Activated CD8-positive, alpha-beta memory T cell treated with anti-CD3 and anti-CD28 coated beads for 24 hours (primary cell): ENCODE measurements at places on chromosomes 11 and 22.

DNA sequence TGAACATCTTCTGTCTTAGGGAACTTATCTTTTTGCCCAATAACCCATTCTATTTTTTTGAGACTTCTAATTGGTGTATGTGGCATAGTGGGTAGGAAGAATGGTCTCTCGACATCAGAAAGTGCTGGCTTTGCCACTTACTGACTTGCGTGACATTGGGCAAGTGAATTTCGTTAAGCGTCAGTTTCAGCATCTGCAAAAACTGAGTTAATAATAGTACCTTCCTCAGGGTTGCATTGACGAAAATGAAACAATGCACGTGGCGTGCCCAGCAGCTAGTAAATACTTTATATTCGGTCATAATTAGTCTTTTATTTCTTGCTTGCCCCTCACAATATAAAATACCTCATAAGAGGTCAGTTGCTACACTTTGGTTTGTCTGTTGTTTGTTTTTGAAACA is 12.5 kb upstream of the GRIK4 start:
- no peak for DNase-seq

- peak; percentile 83 for DNase-seq
These were observed 657 bp upstream of the MAPK8IP2 start for GRCh38 chr22:50599816-50600455.

DNA sequence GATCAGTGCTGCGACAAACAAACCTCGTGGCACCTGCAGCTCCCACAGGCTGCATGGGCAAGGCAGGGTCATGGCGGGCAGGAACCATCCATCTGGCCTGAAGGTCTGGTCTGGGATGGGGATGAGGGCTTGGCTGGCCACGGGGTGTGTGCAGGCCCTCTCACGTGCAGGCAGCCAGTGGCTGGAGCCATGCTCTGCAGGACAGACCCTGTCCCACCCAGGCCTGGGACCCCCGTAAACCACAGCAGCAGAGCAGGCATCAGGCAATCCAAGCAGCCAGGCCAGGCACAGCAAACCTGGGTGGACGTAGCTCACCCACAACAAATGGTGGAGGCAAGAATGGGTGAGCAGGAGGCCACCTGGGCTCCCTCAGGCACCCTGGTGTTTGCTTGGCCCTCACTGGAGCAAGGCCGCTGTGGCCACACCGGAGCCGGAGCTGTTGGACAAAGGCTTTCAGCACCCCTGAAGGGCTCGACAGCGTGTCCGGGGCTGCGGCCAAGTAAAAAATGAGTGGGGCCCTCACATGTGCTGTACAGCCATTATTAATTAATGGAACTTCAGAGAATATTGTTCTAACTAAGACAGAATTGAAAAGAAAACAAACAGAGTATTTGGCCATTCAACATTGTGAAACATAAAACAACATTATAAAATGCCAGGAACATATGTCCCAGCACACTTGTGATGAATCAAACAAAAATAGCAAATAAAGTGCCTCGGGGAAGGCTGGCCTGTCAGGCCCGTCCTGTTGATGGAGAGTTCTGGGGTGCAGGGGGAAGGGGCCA is 24.0 kb upstream of the GNB1L start:
- no peak for DNase-seq

DNA sequence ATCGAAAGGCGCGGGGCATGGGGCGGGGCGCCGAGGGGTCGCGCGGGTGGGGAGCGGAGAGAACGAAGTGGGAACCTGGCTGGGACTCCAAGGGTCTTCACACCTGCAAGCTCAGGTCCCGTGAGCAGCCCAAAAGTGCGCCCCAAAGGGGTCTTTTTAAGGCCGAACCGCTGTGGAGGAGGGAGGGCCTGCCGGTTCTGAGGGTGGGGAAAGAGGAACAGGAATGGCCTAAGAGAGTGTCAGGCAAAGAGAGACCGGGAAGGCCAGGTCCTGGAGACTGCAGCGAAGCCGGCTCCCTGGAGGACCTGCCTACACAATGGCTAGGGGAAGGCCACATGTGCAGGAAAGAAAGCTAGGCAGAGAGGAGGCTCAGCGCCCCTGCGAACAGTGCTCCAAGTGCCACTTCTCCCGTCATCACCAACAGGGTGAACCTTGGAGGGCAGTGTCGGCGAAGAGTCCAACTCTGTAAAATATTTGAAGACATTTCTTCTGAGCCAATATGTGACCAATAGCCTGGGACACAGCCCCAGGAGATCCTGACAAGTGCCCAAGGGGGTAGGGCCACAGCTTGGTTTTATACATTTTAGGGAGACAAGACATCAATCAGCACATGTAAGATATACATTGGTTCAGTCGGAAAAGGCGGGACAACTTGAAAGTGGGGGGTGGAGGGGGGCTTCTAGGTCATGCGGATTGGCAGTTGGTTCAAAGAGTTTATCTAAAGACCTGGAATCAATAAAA is 710 bp upstream of the DGCR2 start:
- no peak for DNase-seq

DNA sequence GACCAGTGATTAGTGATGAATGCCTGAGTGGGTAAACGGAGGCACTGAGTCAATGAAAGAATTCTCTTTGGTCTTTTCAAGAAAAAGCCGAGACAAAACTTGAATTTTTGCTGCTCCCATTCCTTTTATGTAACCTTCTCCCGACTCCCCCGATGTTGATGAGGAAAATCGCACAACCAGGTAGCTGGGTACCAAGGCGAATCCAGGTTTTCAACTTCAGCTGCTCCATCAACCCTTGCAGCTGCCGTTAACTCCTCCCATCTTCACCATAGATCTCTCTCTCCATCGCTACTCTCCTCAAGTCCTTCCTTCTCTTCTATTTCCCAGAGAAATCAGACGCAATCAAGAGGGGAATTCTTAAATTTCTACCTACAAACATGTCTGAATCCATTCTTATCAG is 611 bp upstream of the USP2 start:
- DNase-seq = peak; percentile 57

DNA sequence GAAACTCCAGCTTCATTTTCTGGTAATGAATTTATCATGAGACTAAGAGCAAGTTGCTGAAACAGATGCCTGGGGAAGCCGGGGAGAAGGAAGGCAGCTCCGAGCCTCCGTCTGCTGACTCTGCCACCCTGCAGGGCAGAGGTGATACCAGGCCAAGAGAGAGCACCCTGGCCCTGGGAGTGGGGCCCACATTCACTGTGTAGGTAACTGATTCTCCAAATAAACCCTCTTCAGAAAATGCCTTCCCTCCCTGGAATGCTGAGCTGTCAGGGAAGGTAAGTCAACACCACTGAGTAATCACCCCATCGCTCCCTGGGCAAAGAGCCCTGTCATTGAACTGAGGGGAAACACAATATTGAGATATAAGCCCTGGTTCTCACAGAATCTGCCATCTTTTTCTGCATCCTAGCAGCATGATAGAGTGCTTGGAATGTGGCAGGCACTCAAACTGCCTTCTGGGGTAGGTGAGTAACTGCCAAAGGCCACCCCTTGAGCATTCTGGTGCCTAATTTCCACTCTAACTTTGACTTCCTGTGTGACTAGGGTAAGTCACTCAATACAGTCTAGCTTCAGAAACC is 147.6 kb downstream of the SPATA19 start:
- no peak for DNase-seq

DNA sequence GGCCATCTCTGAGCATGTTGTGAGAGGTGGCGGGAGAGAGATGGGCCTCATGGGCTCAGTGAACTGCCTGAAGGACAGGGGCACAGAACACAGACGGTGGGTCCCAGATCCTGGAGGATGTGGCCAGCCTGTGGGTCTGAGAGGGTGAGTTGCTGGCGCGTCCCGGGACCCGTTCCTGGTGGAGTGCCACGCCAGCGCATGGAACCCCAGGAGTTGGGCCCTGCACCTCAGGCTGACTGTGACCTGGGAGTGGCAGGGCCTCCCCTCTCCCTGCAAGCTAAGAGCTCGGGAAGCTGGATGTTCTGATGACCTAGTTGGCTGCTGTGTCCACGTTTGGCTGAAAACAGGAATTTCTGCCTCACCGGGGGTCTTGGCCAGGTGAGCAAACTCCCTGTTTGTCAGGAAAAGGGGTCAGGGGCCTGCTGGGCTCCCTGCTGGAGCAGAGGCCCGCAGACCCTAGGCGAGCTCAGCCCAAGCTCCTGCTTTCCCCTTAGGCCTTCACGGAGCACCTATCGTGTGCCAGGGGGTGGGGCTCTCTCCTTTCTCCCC is 15.0 kb downstream of the LRRC32 start:
- DNase-seq = no peak

DNA sequence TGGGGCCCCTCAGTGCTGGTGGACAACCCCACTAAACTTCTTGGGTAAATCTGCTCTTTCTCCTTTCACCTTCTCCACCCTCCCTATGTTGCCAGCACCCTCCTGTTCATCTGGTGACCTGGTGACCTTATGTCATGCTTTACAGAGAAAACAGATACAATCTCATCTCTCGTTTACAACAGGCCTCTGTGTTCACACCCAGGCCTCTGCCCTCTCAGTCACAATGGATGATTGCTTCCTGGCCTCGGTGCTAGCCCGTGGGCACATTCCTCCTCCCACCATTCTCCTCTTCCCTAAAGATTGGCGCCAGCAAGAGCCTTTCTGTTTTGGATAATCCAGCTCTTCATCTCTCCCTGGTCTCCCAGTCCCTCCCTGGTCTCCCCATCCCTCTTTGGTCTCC is 12.3 kb upstream of the PNPLA3 start:
- DNase-seq = no peak

DNA sequence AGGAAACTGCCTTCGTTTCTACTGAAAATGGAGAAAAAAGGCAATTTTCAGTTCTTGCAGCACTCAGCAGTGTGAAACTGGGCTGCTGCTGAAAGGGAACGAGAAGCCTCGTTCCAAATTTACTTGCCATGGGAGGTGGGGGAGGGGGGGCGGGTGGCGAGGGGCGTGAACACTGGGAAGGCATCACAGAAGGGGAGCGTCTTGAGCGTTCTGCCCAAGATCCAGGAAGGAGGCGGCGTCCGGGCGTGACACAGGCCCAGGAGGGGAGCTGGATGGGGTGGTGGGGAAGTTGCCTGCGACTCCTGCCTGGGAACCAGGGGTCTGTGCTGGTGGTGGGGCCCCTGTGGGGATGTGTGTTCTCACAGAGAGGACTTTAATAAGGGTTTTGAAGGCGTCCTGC is 213.5 kb downstream of the CTTN start:
- no peak for DNase-seq

GRCh38 chr22:33018232-33018864 is 39.8 kb downstream of the SYN3 start:
- DNase-seq = peak; percentile 68

DNA sequence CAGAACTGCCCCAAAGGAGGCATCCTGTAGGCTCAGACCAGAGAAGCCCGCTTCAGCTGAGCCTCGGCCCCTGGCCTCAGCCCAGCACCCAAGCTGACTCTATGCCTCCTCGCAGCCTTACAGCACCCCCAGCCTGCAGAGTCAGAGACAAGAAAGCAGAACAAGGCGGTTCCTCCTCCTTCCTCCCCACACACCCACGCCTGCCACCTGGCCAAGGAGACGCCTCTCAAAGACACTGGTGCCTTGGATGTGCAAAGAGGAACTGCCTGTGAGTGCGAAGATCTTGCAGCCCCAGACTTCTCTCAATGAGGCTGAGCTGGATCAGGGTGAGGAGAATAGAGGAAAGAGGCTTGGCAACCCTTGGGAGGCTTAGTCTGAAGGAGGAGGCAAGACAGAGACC is 60.2 kb downstream of the PDE2A start:
- no peak for DNase-seq

GRCh38 chr22:22421392-22421791 is 87.2 kb downstream of the ZNF280B start:
- no peak for DNase-seq

GRCh38 chr22:26777156-26777801 is 119.9 kb downstream of the MIAT start:
- no peak for DNase-seq

GRCh38 chr11:119885067-119885466 is 156.1 kb upstream of the NECTIN1 start:
- no peak for DNase-seq

DNA sequence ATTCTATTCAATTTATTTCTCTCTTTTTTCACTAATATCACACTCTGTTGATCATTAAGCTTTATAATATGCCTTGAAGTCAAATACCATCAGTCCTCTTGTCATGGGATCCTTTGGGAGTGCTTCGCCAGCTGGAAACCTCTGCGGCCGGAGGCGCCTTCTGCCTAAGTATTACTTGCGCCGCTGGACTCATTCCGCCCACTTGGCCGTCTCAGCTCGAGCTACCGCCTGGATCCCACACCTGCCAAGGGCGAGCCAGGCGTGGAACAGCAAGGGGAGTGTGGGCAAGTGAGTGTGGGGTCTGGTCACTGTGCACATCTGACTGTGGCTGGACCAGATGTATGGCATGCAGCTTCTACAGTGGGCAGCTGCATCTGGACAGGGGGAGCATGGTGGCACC is 9.1 kb upstream of the MAP6 start:
- no peak for DNase-seq

- no peak for DNase-seq
These were observed 23.7 kb upstream of the CCND1 start for GRCh38 chr11:69617220-69617619.

DNA sequence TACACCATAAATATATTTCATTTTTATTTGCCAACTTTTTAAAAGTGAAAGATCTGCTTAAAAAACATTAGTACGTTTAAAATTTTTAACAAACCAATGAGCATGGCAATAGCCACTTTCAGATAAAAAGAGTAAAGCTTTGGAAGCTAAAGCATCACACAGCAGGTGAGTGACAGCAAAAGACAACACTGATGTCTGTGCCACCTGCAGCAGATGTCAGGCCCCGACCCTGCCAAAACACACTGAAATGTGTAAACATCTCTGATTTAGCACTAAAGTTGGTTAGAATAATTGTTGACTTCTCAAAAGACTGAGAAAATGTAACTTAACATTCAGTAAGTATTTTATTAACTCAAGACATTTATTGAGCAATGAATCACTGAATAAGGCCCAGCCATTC is 232.9 kb downstream of the DLG2 start:
- DNase-seq = no peak

DNA sequence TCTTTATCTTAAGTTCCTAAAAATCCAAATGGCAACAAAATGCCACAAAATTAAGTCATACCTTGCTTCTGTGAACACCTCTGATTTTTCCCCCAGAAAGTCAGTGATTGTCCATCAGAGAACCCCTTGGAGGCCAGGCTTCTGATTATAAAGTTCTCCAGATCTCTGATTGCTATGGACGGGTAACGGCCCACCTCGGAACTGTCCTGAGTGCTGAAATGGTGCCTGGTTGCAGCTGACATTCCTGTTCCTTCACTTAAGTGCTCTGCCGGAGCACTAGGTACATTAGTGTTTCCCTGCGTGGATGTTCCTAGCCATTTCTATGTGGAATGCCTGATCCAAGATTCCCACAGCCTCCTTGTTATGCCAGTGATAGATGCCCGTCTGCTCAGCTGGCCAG is 85.0 kb downstream of the CHST1 start:
- no peak for DNase-seq

- DNase-seq = peak; percentile 84
These were observed 45.2 kb upstream of the RASSF10 start for GRCh38 chr11:12963792-12964536.

GRCh38 chr11:125270711-125271110 is 106.2 kb downstream of the PKNOX2 start:
- no peak for DNase-seq
